ENCODE measurements at places on chromosomes 11 and 22.
A peak's percentile ranks its signal among the peaks of the same experiment; 100 is the strongest.

DNA sequence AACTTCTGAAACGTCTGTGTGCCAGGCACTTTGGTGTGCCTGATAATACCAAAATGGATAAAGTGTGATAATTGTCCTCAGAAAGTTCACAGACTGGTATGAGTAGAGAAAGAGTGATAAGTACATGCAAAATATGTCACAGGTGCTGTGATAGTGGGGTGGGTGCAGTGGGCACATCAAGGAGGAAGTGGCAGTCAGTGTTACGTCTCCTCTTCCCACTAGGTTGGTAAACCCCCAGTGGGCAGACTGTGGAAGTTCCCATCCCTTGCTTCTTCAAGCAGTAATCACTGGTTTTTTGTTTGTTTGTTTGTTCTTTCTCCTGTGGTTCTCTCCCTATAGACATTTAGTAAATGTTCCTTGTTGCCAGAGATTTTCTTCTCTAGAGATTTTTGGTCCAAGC, 5.4 kb downstream of the RNF121 start:
- no peak for DNase-seq

- DNase-seq, result no peak
Observed at GRCh38 chr22:11613898-11614755, 3913.9 kb upstream of the OR11H1 start.

- no peak for DNase-seq
Observed at GRCh38 chr22:20145832-20146223, 5.0 kb downstream of the CCDC188 start.

DNA sequence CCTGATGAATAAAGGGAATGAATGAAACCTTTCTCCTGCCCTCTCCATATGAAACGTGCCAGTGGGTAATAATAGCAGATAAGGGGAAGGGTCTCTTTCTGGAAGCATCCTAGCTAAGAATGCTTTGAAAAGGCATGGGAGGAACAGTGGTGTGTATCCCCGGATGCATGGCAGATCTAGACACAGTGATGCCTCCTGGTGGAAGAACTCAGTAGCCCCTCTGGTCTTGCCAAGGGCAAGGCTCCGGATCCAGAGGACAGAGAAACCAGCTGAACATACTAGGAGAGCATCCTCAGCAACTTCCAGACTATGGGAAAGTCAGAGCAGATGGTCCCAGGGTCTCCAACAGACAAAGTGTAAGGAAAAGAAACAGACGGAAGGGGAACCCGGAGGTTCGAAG, 6.4 kb downstream of the BAIAP2L2 start:
- no peak for DNase-seq

DNA sequence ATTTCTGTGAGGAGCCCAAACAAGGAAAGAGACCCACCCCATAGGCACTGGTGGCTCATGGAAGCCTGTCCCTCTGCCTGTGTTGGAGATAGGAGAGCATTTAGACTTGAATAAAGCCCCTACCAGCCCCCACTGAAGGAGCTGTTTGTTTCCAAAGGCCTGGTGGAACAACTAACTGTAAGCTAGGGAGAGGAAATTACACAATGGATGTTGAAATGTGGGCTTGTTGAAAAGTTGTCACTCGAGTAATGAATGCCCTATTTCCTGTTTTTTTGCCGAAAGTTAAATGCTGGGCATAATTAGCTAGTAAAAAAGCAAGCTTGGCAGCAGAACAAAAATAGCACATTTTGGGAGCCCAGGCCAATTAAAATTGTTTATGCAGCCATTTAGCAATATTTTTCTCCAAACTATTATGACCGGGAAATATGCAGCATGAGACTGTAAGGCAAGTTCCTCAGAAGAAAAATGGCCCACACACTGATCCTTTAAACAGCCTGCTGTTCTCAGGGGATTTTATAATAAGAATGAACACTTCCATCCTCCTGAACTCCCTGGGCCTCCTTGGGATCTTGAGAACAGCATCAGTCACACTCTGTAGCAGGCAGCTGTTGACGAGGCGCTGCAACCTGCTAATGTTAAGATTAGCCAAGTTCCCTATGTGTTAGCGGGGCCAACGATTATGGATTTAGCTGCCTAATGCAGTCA, 38.6 kb upstream of the LMO2 start:
- peak; percentile 98 for DNase-seq

DNA sequence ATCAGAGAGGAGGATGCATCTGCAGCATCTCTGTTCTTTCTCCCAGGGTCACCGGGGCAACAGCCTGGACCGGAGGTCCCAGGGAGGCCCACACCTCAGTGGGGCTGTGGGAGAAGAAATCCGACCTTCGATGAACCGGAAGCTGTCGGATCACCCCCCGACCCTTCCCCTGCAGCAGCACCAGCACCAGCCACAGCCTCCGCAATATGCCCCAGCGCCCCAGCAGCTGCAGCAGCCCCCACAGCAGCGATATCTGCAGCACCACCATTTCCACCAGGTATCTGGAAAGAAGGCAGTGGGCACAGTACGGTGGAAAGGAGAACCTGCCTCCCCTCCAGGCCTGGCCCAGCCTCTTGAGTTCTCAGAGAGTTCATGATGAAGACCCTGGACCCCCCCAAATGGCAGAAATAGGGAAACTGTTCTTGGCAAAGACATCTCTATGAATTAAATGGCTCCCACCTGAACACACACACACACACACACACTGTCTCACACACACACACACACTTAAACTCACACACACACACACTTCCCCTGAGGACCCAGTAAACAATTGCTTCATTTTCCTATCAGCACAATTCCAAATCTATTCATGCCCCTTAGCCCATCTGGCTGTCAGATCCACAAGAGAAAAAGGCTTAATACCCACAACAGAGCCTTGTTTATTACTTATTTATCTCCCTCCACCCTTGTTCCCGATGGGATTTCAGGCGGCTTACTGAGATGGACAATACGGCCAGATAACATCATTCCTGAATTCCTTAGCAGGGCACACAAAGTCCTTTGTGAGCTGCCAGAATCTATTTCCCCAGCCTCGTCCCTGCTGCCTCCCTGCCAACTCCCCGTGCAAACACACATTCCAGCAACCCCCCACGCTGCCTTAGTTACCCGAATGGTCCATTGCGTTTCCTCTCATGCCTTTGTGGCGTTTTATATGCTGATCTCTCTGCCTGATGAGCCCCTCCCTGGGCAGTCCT, 8.1 kb downstream of the TMA7B start:
- DNase-seq, result no peak

DNA sequence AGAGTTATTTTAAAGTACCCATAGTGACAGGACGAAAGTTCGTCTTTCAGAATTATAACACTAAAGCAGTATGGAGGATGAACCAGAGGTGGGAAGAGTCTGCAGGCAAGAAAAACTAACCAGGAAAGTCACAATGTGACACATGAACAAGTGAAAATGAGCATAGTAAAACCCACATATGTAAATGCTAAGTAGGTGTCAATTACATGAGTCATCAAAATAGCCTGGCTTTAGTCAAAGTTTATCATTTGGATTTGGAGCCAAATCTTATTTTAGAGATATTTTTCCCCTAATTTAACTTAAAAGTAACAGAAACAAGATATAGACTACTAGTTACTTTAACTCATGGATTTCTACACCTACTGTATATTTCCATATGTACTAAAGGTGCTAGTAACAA, 159.8 kb downstream of the GRIA4 start:
- no peak for DNase-seq

DNA sequence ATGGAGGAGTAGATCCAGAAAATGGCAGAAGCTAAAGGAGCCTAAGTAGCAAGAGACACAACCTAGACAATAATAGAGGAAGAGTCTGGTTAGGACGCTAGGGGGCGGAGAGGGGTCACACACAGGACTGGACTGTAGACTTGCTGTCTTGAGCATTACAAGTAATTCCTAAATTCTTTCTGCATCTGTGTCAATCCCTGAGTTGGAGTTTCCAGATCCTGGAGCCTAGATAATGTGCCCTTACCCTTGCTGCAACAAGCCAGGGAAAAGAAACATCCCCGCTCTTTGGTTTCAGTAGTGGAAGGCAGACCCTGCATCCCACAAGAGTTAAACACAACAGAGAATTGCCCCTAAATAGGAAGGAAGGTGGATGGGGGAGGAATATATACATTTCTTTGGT, 14.9 kb upstream of the CCDC73 start:
- DNase-seq, result peak; percentile 80

DNA sequence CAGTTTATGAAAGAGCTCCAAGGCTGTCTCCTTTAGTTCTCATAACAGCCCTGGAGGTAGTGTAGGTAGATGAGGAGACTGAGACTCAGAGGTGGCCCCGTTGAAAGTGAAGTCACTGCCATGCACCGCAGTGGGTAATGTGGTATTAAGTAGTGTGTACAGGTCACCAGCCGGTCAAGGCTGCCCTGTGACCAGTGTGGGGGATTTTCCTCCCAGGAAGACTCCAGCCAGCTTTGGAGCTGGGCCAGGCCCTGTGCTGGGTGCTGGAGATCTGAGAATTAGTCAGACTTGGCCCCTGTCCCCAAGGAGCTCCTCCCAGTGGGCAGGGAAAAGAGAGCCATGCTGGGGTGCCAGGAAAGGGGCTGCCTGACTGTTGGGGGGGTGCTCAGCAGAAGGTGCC, 5.3 kb downstream of the OMP start:
- DNase-seq, result peak; percentile 60
